ENCODE measurements at places on chromosomes 5 and 9. TPM values are rescaled to one million over a fixed set of nuclear protein-coding genes. Genes with fewer than 3 reads are reported as not detected.

DNA sequence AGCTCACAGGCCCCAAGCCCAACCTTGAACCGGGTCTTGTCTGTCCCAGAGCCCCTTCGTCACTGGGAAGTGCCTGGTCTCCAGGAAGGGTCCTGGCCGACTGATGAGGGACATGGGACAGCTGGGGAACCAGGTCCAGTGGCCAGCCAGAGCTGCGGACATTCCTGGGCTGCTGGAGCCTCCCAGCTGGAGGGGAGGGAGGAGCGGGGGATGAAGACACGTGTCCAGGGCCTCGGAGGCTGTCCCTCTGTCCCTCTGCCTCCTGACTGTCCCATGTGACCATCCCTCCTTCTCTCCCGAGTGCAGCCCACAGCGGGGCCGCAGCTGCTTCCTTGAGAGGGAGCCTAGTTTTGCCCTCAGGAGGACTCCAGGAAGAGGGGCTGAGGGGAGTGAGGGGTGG lies 41.7 kb upstream of the UBAC1 start:
- DNase-seq, result no peak

DNA sequence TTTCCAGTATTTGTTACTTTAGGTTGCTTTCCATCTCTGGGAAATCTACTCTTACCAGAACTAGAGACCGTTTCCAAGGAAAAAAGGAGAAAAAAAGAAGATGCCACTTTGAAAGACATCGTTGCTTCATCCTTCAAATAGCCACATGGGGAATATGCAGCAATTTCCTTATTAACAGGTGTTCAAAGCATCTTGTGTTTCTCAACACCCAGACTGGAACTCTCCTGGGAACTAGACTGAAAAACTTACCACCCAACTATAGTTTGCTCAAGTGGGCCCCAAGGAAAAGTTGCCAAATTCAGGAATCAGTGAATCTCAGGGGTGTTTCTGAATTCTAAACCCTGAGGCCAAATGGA lies 80.0 kb upstream of the JAK2 start:
- no peak for DNase-seq

Gene FOXD4L3
- total RNA-seq, result not detected

Gene CHSY3
- 0.27 TPM for total RNA-seq

DNA sequence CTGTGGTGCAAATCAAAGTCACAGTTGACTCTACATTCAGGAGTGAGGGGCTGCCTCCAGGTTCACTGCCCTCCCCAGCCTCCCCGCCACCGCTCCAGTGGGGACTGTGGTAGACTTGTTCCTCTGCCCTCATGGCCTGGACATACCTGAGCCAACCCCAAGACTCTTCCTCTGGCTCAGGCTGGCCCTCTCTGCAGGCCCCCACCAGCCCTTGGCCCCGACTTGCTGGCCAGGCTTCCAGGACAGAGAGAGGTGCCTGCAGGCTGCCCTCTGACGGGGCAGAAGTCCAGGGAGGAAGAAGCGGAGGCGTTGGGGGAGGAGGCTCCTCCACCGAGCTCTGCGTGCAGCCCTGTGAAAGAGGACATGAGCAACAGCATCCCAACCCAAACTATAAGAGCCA lies 2.8 kb upstream of the SARDH start:
- DNase-seq, result no peak

DNA sequence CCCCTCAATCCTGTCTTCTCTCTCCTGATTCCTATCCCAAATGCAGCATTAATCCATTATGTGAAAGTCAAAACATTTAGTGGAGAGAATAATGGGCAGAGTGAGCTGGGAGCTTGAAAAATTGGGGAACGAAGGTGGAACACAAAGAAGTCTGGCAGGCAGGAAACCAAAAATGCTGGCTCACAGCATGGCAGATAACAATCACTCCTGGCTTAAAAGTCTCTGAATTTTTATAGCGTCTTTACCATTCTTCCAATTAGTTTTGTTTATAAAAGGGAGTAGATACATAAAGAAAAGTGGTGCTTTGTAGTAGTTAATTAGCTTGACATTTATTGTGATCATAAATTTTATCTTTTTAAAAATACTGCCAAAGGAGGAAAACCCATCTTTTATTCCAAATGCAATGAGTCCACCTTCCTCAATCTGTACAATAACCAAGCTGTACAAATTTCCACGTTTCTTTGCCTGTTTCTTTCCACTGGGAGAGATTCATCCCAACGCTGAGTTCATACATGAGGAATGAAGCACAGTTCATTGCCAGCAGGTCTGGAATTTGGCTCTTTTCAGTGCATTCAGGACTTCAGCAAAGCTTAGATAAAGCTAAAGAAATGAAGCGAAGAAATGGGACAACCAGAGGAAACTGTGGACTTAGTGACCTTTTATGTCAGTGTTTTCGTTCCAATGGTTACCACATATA lies 174.7 kb downstream of the HMHB1 start:
- no peak for DNase-seq

- no peak for DNase-seq
These were observed 14.9 kb downstream of the ARHGEF28 start for GRCh38 chr5:73640861-73641320.

DNA sequence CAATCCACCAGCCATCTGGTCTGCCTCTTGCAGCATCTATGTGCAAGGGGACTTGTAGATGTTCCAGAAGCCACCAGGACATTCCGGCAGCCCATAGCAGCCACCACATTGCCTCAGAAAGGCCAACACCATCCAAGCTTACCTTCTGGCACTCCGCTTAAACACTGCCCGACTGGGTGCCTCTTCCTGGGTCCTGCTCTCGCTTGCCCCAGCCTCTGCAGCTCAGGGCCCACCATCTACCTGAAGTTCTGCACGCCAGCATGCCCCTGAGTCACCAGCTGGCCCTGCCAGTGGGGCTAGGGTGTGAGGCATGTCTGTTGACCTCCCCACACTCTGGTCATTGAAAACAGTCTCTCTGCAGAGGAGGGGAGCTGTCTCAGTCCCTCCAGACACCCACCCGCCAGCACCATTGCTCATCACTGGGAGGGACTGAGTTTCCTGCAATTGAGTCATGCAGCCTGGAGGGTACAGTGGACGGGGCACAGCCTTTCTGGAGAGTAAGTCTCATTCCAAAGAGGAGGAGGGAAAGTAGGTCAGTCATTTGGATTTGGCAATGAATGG lies 16.9 kb upstream of the COL5A1 start:
- DNase-seq, result no peak

- no peak for DNase-seq
These were observed 235.4 kb downstream of the CDH9 start for GRCh38 chr5:26802944-26803343.

GRCh38 chr9:70220216-70220615 lies 38.6 kb upstream of the SMC5 start:
- no peak for DNase-seq

Gene CARTPT
- total RNA-seq, result not detected

Gene SLC36A2
- not detected for total RNA-seq

Gene HACD4
- 1.1 TPM for total RNA-seq

Gene STK10
- total RNA-seq, result 207 TPM

GRCh38 chr5:35668794-35669193 lies 51.1 kb downstream of the SPEF2 start:
- no peak for DNase-seq

DNA sequence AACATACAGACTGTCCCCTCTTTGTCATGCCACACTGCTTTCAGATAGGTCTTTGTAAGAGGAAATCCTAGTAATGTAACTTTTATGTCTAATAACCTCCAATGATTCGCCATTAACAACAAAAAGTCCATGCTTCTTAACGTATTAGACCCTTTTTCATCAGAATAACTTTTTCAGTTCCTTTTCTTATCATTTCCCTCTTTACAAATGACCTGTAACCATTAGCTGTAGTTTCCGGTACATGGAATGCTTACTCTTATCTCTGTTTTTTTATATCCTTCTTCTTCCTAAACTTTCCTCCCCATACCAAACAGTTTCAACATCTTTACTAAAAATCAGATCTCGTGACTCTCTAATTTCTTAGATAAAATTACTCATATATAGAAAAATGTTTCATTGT lies 268.9 kb upstream of the TYRP1 start:
- DNase-seq, result no peak

DNA sequence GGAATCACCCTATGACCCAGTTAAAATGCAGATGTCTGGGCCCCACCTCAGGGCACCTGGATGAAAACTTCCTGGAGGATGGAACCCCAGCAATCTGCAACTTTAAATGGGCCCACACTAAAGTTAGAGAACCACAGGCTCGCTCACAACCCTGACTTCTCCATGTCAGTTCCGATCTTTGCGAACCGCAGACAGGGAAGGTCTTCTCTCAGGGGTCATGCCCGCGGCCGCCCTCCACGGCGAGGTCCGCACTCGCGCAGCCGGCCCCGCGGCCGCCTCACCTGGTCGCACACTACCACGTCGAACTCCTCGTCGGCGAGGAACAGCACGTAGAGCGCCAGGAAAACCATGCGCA lies 499 bp downstream of the ALG2 start:
- DNase-seq, result no peak

Gene PHYHD1
- 22.4 TPM for total RNA-seq

Gene SLC34A3
- not detected for total RNA-seq

Gene SPATA31E1
- total RNA-seq, result not detected

Gene DOCK2
- 18.3 TPM for total RNA-seq

GRCh38 chr5:135706474-135706873 lies 127.7 kb upstream of the CXCL14 start:
- DNase-seq, result no peak

DNA sequence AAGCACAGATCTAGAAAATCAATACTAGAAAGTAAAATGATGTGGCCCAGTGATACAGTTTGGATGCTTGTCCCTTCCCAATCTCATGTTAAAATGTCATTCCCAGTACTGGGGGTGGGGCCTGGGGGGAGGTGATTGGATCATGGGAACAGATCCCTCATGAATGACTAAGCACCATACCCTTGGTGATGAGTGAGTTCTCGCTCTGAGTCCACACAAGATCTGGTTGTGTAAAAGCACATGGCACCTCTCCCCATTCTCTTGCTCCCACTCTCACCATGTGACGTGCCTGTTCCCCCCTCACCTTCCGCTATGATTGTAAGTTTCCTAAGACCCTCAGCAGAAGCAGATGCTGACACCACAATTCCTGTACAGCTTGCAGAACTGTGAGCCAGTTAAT lies 234.2 kb upstream of the CDH6 start:
- DNase-seq, result no peak

DNA sequence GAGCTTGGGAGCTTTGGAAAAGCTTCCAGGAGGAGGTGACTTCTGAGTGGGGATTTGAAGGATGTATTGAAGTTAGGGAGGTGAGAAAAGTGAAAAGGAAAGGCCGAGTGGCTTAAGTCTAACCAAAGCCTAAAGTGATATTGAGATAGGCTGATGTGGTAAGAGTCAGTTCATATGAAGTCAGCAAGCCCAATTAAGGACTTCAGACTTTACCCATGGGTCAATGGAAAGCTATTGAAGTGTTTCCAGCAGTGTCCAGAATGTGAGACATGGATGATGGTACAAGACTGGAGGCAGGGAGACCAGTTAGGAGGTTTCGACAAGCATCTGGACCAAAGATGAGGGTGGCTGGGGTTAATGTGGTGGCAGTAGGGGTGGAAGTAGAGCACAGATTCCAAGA lies 134.3 kb upstream of the WWC1 start:
- no peak for DNase-seq

GRCh38 chr9:4630836-4631235 lies 31.3 kb upstream of the PLPP6 start:
- DNase-seq, result no peak

Gene ACSL6
- not detected for total RNA-seq

DNA sequence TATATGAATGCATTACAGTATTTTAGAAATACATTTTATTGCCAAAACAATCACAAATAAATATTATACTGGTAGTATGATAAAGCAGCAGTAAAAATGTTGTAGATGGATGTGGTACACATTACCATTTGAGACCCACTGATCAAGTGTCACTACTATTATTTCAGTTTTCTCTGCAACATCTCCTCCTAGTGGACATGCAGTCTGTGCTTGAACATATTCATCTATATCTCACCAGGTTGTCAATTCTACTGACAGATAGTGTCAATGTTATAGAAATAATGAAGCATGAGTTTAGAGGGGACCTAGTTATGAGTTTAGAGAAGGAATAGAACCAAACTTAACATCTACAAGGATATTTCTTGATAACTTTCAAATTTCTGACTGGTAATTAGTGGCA lies 39.2 kb upstream of the ELOVL7 start:
- DNase-seq, result no peak

DNA sequence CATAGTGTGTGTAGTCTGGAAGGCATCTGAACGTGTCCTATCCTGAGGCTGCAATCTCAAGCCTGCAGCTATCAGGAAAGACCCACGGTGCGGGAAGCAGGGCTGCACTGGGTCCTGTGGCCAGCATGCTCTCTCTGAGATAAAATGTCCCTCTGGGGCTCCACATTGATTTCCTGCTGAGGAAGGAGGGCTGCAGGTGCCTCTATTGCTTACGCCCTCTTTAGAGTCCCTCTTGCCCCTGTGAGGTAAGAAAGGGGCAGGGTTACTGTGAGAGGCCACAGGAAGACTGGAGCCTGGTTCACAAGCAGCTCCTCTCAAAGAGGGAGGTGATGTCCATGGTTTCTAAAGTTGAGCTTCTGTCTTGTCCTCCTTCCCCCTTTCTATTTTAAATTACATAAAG lies 299.9 kb upstream of the RFX3 start:
- no peak for DNase-seq

Gene ANKDD1B
- 17.8 TPM for total RNA-seq

Gene KCNV2
- not detected for total RNA-seq

- no peak for DNase-seq
These were observed 59.6 kb downstream of the ZNF622 start for GRCh38 chr5:16406023-16406422.

GRCh38 chr5:98921947-98922505 lies 6.8 kb downstream of the CHD1 start:
- no peak for DNase-seq

DNA sequence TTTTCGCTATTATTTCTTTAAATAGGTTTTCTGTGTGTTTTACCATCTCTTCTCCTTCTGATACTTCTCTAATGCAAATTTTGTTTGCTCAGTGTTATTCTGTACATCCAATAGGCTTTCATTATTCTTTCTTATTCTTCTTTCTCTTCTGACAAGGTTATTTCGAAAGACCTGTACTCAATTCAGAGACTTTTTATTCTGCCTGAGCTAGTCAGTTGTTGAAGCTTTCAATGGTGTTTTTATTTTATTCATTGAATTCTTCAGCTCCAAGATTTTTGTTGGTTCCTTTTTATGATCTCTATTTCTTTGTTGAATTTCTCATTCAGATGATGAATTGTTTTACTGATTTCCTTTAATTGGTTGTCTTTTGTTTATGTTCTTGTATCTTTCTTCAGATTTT lies 706.2 kb downstream of the NR2F1-AS1 start:
- DNase-seq, result no peak

- DNase-seq, result no peak
These were observed 146.5 kb downstream of the ZDHHC21 start for GRCh38 chr9:14546693-14547092.

Gene PTPA
- total RNA-seq, result 52.4 TPM

- no peak for DNase-seq
These were observed 93.0 kb downstream of the IRX2 start for GRCh38 chr5:2658447-2658846.

Gene DMGDH
- total RNA-seq, result 0.41 TPM

GRCh38 chr5:52063186-52063585 lies 679.9 kb downstream of the ISL1 start:
- no peak for DNase-seq

DNA sequence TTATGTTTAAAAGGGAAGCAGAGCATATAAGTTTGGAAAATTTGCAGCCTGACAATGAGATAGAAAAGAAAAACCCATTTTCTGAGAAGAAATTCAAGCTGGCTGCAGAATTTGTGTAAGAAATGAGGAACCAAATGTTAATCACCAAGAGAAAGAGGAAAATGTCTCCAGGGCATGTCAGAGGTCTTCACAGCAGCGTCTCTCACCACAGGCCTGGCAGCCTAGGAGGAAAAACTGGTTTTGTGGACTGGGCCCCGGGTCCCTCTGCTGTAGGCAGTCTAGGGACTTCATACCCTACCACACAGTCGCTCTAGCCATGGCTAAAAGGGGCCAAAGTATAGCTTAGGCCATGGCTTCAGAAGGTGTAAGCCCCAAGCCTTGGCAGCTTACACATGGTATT lies 32.1 kb upstream of the HSD17B4 start:
- DNase-seq, result no peak

Measured in transverse colon (tissue), 4 donors.